ENCODE measurements at places on chromosomes 7 and 10.

GRCh38 chr10:98366062-98366530, 48.9 kb downstream of the PYROXD2 start:
- DNase-seq: no peak

DNA sequence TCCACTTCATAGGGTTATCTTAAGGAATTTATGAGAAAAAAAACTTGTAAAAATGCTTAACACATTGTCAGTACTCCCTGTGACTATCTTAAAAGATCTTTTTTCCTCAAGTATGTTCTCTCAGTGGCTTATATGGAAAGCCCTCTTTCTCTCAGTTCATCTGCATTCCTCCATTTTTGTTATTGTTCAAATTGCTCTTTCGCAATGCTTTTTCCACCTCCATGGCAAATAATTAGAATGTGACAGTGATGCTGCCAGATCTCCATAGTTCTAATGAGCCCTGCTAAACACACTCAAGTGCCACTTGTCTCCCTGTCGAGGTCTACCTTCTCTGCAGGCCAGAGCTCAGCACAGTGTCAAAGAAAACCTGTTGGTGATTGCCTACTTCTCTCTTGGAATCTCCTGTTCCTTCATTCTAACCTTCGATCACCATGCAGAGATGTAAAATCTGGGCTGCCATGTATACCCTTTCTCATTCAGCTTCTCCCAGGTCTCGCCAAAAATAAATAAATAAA, 37.2 kb upstream of the ABCB5 start:
- DNase-seq: no peak

DNA sequence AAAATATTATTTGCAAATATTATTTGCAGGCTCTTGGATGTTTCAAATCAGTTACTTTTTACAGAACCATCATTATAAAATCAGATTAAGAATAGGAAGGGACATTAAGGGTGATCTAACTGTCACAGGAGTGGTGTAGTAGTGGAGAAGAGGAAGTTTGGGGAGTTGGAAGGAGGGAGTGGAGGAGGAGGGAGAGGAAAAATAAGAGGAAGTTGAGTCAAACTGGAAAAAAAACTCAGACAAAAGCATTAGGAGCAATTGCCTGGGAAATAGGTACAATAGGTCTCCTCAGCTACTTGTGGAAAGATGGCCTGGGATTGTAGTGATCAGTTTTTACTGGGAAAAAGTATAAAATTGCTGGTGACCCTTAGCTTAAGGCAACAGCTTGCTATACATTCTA, 77.7 kb upstream of the GPR37 start:
- DNase-seq: no peak

GRCh38 chr7:113652501-113652900, 266.3 kb downstream of the PPP1R3A start:
- no peak for DNase-seq

GRCh38 chr7:76003351-76003750, 9.0 kb upstream of the TMEM120A start:
- DNase-seq: no peak

- DNase-seq: no peak
These were observed 62.5 kb downstream of the ABI1 start for GRCh38 chr10:26798298-26798697.

DNA sequence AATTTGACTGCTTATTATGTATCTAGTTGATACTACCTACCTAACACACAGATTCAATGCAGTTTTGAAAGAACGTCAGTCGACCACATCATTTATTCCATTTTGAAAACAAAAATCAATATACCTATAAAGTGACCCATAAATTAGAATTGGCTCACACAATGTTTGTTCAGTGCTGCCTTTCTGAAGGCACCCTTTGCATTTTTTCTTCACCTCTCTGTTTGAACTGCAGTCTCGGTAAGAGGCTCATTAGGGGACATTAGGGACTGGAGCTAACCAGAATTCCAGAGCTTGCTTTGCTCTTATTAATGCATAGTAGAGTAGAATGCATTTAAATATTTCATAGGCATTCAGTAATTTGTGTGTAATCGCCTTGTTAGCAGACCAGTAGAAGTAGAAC, 234.1 kb downstream of the FOXP2 start:
- DNase-seq: no peak

DNA sequence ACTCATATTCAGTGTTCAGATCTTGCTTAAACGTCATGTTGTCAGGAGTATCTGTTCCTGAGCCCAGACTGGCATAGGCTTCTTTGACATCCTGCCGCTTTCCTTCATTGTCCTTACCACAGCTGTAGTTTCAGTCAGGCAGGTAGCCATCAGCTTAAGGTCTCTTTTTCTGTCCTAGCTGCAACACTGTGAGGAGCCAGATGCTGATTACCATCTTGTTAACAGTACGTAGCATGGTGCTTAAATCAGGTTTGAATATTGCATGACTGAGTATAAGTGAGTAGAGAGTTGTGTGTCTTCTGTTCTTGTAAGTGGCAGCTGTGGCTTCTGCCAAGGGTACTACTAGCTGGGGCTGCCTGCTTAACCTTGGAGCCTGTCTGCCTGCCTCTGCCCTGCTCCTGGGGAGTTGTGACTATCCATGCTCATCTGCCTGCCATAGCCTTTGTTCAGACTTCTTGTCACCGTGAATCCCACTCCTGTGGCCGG, 92.6 kb downstream of the MAPK8 start:
- DNase-seq: no peak

DNA sequence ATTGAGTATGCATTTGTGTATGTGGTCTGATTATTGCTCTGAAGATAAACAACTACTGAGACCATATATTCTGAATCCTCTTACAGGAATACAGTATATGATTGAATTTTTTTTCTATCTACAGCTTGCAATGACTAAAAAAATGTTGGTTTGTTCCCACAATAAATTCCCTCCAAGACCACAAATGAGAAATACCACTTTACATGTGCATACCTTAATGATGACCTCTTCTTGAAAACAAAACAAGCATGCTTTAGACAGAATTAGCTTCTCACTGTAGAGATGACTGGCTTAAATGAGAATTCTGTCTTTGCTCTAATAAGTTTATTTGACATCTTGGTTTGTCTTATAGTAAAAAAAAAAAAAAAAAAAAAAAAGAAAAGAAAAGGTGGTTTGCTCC, 241.5 kb downstream of the PCDH15 start:
- DNase-seq: no peak

- DNase-seq: no peak
These were observed 351.7 kb upstream of the C7orf33 start for GRCh38 chr7:148238761-148239325.

GRCh38 chr7:141693082-141693481, 8.9 kb downstream of the DENND11 start:
- DNase-seq: no peak

DNA sequence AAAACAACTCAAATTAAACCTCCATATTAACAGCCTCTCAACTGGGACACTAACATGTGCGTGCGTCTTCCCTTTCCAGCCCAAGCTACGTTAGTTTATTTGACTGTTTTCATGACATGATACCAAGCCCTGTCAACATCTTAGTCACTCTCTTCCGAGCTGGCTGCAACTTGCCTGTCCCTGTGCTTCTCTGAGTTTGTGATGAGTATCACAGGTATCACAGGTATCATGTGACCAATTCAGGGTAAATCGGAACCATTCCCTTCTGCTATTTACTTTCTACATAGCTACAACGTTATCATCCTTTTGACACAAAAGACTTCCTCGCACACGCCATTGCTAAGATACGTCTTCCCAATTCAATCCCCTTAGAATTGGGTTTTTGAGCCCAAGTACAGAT, 70.2 kb downstream of the CAV1 start:
- DNase-seq: no peak

DNA sequence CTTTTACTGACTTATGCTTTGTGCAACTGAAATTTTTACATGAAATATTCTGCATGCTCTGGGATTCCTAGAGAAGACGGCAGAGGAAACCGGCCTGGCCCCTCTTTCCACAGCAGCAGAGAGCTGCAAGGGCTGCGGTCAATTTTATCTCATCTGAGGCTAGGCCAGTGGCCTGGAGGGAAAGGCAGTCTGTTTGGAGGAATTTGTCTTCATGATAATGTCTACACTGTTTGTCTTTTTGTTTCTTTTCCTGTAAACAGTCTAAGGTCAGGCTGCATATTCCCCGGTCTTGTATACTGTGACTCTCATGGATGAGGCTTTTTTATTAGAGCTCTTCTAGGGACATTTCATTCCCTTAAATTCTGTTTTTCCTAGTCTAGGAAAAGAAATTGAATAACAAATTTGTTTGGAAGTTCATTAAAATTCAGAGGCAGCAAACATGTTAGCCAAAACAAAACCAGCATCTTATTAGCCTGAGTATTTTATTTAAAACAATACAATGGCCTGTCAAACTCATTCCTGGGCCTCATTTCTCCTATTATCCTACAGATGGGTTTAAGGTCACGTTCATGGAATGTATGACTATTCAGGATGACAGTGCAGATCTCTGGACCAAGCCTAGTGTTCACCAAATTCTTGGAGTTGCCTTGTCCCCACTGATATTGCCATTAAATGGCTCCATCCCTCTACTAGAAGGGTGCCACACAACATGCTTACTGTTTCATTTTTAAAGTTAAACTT, 26.4 kb downstream of the LAMB4 start:
- DNase-seq: no peak

- peak; percentile 13 for DNase-seq
These were observed 557 bp upstream of the TAX1BP1 start for GRCh38 chr7:27739301-27739908.

- no peak for DNase-seq
These were observed 169.1 kb upstream of the TNS3 start for GRCh38 chr7:47751043-47751442.

DNA sequence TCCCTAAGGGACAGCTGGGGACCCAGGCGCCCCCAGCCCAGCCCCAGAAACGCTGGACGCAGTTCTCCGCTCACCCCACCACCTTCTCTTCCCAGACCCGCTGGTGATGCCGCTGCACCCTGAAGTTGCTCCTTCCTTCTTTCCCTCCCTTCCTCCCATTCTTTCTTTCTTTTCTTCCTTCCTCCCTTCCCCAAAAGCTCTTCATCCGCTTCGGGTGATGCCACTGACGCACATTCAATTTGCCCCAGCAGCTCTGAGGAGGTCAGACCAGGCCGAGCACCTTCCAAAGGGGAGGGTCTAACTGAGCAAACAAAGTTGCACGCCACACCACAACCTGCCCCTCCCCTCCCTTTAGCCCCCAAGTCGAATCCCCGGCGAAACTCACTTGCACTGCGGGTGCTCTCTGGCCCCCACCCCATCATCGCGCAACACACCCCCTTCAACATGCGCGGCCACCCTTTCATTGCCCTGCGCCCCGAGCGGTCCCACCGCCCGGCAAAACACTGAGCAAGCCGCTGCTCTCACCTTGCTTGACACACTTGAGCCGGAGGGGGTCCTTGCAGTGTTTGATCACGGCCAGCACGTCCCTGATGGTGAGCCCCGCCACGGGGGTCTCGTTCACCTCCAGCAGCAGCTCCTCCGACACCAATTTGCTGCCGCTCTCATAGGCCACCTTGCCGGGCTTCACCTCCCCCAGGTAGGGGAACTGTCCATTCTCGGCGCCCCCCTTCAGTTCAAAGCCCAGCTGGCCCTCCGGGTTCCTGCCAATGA, 787 bp downstream of the MAGI2 start:
- DNase-seq: no peak

DNA sequence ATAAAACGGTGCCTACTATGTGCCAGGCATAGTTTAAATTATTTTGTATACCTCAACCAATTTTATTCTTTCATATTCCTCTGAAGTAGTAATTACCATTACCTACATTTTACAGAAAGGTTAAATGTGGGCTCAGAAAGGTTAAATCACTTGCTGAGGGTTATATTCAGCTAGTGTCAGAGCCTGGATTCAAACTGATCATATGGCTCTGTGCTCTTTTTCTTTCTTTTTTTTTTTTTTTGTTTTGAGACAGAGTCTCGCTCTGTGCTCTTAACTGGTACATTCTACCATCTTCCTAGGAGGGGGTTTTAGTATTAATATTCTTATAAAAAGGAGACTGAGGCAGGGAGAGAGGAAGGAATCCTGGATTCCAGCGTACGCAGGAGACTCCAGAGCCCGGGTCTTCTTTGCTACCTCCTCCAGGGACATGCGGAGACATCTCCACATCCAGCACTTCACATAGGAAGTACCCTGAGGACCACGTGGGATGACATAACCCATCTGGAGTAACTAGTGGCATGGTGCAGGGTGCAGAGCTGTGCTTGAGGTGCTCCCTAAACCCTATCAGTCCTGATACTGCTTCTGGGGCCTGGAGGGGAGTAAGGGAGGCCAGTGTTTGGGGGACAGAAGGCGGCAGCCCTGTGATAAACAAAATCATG, 29.6 kb upstream of the ATXN7L1 start:
- peak; percentile 48 for DNase-seq

- no peak for DNase-seq
These were observed 169.4 kb upstream of the SHH start for GRCh38 chr7:155981703-155982102.

DNA sequence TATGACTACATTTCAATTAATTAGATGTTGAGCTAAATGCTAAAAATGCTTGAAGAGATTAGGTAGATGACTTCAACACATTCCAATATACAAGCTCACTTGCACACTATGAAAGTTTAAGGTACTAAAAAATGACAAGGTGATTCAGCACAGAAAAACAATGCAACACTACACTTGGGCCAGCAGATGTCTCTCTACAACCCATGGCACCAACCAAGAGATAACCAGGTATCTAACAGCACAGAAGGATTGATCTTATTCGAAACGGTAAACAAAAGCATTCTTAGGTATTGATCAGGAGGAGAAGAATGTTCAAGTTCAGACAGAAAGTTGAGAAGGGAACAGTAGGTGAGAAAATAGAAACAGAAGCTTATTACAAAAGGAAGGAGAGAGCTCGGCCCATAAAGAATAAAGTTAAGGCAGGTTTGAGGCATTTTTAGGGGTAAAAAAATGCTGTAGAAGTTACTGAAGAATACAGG, 248.2 kb upstream of the KLF14 start:
- peak; percentile 30 for DNase-seq

- no peak for DNase-seq
These were observed 77.6 kb upstream of the IMMP2L start for GRCh38 chr7:111639934-111640333.

DNA sequence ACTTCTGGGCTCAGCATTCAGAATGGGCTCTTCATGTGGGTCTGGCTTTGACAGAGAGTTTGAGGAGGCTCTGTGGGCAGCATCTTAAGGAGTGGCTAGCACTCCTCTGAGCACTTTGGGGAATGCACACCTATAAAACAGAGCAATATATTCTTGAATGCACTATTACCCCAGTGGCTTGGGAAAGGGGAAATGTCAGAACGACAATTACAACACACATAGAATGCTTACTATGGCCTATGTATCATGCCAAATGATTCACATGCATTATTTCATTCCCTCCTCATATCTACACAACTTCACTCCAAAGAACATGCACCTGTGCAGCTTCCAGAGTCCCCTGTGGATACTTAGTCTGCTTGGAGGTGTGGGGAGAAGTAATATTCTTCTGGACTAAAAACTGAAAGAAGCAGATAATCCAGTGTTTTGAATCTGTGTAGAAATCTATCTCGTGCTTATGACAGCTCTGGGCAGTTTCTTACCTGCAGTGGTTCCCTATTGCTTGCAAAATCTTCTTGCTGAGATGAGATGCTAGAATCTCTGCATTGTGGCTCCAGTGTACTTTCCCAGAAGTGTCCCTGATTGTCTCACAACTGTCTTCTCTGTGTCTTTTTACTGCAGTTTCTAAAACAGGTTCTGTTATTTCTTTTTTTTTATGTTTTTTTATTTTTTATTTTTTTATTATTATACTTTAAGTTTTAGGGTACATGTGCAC, 5.5 kb upstream of the MGAM start:
- DNase-seq: no peak

- no peak for DNase-seq
These were observed 543.3 kb downstream of the CALN1 start for GRCh38 chr7:71868797-71869196.

- DNase-seq: no peak
These were observed 457.3 kb upstream of the NFE2L3 start for GRCh38 chr7:25694699-25695098.

- DNase-seq: no peak
These were observed 85.2 kb upstream of the CDC14C start for GRCh38 chr7:48839108-48839507.
